ENCODE measurements at places on chromosomes 12 and 14. TPM values are rescaled to one million over a fixed set of nuclear protein-coding genes. Genes with fewer than 3 reads are reported as not detected.

The B4GALNT1 gene
- total RNA-seq, result 0.64 TPM

The MYF5 gene
- not detected for total RNA-seq

The NRDE2 gene
- 23.0 TPM for total RNA-seq

The OSGEP gene
- total RNA-seq, result 32.7 TPM

The PTGER2 gene
- total RNA-seq, result 4.1 TPM

The USP44 gene
- total RNA-seq, result 0.20 TPM

The LRRK2 gene
- 1.6 TPM for total RNA-seq

DNA sequence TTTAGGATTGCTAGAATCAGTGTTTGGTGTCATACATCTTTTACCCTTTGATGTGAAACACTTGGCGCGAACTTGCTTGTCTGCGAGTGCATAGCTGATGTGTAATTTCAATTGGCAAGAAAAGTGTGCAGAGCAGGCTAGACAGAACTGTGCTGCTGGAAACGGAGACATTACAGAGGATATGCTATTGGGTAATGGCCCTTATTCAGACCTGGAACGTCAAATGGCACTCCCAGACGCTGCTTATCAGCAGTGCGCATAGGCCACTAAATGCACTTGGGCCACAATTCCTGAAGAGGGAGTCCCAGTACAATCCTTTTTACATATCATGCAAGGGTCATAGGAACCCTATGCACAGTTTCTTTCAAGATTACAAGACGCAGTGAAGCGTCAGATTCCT lies 15.7 kb upstream of the SLC10A1 start:
- no peak for DNase-seq

DNA sequence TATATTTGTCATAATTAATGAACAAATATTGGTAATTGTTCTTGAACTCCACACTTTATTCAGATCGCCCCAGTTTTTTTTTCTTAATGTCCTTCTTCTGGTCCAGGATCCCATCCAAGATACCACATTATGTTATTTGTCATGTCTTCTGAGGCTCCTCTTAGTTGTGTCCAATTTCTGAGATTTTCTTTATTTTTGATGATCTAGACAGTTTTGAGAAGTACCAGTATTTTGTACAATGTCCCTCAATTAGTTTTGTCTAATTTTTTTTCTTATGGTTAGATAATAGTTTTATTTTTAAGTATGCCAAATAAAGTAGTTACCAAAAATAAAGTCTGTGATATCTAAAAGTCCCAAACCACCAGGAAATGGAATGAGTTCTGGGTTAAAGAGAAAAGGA lies 440.8 kb upstream of the ATP2B1 start:
- no peak for DNase-seq

- DNase-seq, result no peak
Measured at GRCh38 chr12:8890313-8891085, 23.8 kb upstream of the PHC1 start.

DNA sequence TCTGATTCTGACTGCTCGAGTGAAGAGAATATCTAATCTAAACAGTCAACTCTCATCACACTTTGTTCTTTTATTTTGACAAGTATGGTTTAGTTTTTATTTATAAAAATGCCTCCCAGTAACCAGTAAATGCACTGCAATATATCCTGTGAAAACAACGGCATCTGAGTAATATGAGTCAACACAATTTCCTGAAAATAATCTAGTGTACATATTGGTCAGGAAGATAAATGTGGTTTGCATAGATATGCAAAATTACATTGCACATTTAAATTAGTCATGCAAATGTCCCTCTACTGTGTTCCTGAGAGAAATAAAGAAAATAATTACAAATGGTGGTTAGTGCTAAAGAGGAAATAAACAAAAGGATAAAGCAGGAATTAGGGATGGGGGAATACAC lies 1190.7 kb upstream of the SEL1L start:
- DNase-seq, result no peak

DNA sequence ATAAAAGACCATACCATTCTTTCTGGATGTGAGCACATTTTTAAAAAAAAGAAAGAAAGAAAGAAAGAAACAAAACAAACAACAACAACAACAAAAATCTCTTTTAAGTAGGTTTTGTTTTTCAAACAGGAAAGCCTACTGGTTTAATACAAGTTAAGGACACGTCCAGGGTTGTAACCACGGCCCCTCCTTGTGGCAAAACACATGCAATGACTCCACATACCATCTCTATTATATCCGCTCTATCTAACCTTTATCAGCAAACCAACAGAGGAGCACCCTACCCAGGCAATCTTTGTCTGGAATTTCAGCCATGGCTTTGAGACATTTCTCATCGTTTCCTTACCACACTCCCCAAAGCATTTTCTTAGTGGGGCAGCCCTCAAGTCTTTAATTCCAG lies 360.5 kb upstream of the TMPO start:
- no peak for DNase-seq

- no peak for DNase-seq
Measured at GRCh38 chr12:70251661-70252060, 8.4 kb downstream of the CNOT2 start.

DNA sequence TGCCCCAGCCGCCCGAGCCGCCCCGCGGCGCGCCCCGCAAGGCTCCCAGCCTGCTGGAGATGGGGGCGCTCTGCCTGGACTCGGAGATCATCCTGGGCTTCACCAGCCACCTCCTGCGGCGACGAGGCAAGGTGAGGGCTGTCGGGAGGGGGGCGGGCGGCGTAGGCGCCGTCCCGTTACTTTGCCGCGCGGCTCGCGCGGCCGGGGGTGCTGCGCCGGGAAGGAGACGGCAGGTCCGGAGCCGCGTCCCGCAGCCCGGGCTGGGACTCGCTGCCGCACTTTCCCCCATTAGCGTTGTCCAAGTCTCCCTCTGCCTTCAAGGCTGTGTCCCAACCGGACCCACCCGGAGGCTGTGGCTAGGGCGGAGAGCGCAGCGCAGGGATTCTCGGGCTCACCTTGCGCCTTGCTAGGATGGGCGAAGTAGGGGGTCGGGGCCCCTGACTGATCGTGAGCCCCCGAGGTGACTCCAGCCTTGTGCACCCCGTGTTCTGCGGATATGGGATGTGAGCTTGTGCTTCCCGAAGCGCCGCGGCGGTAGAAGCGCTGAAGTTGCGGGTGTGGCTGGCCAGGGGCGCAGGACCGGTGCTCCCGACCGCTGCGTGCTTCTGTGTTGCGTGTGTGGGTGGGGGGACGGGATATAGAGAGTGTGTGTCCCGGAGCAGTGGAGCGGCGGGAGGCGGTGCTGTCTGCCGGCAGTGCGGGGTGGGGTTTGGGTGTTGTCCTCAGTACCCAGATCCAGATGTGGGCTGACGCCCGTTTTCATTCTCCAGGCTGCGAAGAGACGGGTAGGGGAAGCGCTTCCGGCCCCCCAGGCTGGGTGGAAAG lies 1.7 kb upstream of the KIF26A start:
- no peak for DNase-seq

- DNase-seq, result no peak
Measured at GRCh38 chr14:101827286-101827685, 65.8 kb downstream of the PPP2R5C start.

DNA sequence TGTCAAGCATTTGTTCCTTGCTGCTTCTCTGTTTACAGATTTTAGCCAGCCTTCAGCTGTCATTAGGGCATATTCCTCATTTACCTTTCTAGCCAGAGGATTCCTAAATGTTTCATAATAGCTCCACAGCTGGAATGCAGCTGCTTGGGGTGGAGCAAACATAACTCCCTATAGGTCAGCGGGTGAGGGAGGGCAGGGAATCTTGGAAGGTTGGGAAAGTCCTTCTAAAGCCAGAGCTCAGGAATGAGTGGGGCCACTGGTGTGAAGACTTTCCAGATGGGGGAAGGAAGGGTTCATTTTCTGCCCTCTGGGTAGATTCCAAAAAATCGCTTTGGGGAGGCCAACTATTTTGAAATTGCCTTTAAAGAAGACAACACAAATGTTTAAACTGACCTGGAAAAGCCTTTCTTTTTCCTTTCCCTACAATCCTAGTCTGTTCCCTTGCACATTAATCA lies 16.3 kb upstream of the IRF2BPL start:
- no peak for DNase-seq

DNA sequence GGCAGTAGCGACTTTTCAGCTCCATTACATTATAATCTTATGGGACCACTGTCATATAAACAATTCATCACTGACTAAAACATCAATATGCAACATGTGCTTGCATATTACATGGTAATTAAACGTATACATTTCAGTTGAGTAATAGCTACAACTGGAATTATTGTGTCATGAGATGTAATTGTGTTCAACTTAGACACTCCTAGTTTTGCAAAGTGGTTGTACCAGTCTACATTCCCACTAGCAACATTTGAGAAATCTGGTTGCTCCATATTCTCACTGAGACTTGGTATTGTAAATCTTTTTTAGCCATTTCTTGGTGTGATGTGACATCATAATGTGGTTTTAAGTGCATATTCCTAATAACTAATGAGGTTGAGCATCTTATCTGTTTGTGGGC lies 90.0 kb downstream of the CAPZA3 start:
- DNase-seq, result no peak

DNA sequence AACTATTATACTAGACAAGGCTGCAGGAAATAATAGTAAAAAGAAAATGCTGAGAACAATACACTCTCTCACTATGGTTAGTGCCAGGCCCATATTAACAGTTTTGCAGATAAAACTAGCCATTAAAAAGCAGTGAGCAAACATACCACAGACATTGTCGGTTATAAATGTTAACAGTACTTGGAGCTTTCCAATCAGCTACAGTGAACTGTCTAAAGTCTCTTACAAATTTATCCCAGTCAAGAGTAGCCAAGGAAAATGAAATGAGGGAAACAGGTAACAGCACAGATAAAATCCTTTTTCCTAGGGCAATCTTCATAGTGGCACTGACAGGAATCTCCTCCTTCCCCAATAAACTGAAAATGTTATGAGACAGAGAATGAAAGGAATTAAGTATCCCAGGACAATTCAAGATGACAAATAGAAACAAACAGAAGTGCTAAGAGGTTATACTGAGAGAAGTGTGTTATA lies 30.8 kb downstream of the PAWR start:
- no peak for DNase-seq

DNA sequence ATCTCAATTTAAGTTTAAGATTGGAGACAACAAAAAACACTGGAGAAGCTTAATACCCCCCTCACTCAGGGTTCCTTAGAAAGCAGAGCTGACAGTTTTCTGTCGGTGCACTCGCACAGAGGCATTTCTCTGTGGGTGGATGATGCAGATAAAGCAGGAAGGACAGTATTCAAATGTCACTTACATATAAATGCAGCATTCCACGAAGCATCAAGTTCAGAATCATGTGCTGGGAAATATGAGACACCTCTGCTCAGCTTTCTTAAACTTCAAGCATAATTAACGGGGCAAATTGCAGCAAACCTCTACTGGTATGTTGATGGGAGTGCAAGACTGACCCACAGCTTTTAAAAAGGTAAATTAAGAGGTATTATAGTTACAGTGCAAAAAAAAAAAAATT lies 68.7 kb downstream of the DICER1 start:
- no peak for DNase-seq

DNA sequence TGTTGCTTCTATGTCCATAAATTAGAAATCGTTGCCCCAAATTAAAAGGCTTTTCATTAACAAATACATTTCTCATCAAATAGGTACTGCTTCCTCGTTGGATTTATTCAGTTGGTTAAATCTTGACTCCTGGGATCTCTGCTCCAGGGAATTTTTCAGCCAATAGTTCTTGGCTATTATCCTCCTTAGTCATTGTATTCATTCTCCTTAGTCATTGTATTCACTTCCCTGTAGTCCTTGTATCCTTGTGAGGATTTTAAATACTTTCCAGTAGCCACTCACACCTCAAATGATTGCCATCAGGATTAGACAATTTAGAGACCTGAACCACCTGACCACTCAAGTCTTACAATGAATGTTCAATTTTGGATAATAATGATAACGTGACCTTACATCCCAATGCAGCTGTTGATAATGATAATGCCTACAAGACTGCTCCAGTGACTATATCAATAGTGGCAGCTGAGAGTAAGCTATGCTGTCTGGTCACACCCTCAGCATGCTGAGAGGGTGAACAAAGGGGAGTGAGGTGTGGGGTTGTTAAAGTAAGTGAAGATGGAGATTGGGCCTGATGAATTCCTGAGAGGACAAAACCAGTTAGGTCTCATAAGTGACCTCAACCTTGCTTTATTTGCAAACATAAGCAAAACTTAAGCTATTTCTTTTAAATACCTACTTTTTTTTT lies 193.7 kb upstream of the RTL1 start:
- DNase-seq, result no peak

- DNase-seq, result no peak
Measured at GRCh38 chr14:97866664-97867063, 1069.5 kb downstream of the VRK1 start.

GRCh38 chr12:25819691-25820090 lies 138.8 kb upstream of the RASSF8 start:
- no peak for DNase-seq

- DNase-seq, result peak; percentile 7
Measured at GRCh38 chr12:122646517-122647217, 56.5 kb downstream of the HCAR2 start.

DNA sequence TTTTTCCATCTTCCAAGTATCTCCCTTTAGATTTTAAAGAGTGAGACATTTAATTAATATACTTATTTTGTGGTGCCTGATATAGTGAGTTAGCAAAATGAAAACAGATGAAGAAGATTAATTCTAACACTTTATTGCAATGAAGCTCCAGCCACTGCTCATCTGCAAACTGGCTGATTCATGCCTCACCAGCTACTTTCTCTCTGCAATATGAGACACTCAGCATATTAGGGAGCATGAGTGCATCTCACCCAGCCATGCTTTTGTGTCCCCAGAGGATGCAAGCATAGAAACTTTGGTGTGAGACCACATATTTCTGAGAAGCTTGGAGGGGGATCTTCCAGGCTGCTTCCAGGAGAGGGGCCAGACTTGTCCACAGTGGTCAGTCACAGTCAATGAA lies 148.6 kb downstream of the BMP4 start:
- no peak for DNase-seq

DNA sequence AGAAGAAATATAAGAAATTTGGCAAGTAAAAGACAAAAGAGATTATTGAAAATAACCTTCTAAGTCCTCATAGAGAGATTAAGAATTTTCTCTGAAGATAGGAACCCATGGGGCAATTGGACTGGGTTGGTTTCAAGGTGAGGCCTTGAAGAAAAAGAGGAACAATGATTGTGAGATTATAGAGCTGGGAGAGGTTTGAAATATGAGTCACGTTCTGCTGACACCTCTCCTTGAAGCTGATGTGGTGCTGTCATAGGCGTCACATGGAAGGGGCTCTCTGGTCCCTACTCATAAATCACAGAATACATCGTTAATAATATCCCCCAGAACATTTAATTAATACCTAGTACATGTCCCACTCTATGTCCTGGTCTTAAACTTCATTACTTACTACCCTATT lies 227.6 kb upstream of the PDE3A start:
- no peak for DNase-seq

GRCh38 chr12:104494137-104494792 lies 37.5 kb downstream of the CHST11 start:
- peak; percentile 28 for DNase-seq

GRCh38 chr14:77988970-77989369 lies 181.2 kb upstream of the NRXN3 start:
- no peak for DNase-seq
